ENCODE measurements at places on chromosomes 2 and 18. TPM values are rescaled to one million over a fixed set of nuclear protein-coding genes. Genes with fewer than 3 reads are reported as not detected.

DNA sequence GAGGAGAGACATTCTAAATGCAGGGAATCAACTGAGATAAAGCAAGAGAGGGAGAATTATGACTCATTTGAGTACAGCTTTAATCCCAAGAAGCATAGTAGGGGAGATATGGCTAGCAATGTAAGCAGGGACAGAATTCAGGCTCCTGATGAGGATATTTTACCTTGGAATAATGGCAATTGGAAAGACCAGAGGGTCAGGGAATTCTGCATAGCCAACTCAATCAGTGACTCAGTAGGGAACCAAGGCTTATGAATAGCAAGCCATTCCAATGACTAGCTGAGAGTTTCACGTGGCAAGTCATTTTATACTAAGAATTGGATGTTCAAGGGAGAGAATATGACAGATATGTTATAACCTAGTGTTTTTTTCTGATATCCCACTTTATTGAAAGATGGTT is 563.8 kb upstream of the NETO1 start:
- DNase-seq, result no peak

DNA sequence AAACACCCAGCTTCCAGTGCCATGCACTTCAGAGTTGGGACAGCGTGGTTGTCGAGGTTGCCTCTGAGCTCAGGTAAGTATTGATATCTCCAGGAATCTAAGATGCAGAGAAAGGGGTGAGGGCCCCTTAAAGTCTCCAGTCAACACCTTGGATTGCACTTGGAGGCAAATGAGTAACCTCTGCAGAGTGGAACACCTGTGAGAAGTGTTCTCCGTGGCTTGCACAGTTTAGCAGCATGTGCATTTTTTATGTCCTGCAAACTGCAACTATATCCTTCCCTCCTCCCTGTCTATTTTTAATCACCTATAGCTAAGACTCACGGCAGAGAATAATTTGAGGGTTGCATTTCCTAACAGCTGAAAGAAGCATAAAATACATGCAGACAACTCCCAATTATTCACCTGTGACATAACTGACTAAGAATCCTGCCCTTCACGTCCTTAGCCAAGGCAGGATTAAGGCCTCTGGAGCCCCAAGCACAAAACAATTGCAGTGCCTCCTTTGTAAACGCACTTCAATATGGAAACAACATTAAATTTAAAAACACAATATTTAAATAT is 1.6 kb upstream of the ZNF385B start:
- no peak for DNase-seq

DNA sequence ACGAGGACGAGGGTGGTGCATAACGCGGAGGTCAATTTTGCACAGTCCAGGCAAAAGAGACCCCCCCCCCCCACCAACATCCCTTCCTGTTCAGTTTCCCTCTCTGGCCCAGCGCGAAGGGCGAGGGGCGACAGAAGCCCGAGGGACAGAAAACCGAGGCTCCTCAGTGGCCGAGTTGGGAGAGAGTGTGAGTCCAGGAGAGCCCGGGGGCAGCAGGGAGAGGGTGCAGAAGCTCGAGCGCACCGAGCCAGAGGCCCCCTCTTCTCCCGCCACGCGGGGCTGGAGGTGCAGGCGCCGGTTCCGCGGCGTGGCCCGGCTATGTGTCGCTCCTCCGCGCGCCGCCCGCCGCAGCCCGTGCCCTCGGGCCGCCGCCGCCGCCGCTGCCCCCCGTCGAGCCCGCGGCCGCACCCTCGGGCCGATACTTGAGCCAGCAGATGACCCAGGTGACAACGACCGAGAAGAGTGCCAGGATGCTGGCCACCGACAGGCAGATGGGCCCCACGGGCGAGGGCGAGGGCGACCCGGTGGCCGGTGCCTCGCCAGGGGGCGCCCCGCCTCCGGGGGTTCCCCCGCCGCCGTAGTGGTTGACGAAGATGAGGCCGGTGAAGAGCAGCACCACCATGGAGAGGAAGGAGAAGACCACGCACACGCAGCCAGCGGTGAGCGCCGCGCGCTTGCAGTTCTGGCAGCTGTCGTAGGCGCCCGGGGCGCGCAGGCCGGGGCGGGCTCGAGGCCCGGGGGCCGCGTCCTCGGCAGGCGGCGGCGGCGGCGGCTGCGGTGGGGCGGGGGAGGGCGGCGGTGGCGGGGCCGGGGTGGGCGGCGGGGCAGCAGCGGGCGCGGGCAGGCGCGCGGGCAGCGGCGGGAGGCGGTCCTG is 20.2 kb upstream of the PAX3 start:
- peak; percentile 62 for DNase-seq

Gene BCL11A
- 4.5 TPM for total RNA-seq

DNA sequence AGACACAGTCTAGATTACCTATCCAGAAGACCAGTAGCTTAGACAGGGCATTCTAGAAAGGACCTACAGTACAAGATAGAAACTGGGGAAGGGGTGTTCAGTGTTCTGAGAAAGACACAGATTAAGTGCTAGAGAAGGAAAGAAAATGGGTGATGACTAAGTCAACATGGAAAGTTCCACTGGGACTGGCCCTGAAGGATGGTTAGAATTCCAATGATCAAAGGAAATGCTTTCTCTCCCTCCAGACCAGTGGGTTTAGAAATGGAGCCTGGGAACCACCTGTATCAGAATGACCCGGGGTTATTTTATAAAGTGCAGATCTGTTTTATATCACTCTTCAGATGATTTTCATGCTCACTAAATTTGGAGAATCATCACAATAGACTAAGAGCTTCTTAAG is 5.8 kb upstream of the COLEC12 start:
- no peak for DNase-seq

Measured in Daoy (cell line).